ENCODE measurements at places on chromosomes 7 and 10. TPM values are rescaled to one million over a fixed set of nuclear protein-coding genes. Genes with fewer than 3 reads are reported as not detected.

Gene ZNF365
- total RNA-seq = 0.13 TPM

Gene TMEM130
- not detected for total RNA-seq

GRCh38 chr7:96400001-96400400, 78.1 kb upstream of the SLC25A13 start:
- H3K4me3 ChIP-seq = no peak overlapping the region
- DNase-seq = no peak
- H3K27ac ChIP-seq = no peak overlapping the region
- H3K4me1 ChIP-seq = no peaks in the 10 kb centered on the region
- no peaks in the 10 kb centered on the region for H3K36me3 ChIP-seq

- H3K4me1 ChIP-seq = no peaks in the 10 kb centered on the region
- no peaks in the 10 kb centered on the region for H3K36me3 ChIP-seq
- no peak overlapping the region for H3K4me3 ChIP-seq
Measured at GRCh38 chr7:87318741-87319140, 26.7 kb upstream of the CROT start.

DNA sequence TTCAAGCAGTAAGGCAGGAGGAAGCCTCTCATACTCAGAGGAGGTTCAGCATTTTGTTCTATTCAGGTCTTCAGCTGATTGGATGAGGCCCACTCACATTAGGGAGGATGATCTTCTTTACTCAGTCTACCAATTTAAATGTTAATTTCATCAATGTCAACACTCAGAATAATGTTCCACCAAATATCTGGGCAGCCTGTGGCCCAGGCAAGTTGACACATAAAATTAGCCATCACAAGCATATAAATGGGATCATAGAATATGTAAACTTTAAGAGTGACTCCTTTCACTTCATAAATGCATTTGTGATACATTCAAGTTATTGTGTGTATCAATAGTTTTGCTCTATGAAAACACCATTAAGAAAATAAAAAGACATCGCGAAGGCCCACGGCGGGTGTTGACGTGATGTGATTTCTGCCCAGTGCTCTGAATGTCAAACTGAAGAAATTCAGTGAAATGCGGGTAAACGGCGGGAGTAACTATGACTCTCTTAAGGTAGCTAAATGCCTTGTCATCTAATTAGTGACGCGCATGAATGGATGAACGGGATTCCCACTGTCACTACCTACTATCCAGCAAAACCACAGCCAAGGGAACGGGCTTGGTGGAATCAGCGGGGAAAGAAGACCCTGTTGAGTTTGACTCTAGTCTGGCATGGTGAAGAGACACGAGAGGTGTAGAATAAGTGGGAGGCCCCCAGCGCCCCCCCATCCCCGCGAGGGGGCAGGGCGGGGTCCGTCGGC, 536.1 kb upstream of the AUTS2 start:
- H3K36me3 ChIP-seq = no peaks in the 10 kb centered on the region
- no peaks in the 10 kb centered on the region for H3K4me1 ChIP-seq

DNA sequence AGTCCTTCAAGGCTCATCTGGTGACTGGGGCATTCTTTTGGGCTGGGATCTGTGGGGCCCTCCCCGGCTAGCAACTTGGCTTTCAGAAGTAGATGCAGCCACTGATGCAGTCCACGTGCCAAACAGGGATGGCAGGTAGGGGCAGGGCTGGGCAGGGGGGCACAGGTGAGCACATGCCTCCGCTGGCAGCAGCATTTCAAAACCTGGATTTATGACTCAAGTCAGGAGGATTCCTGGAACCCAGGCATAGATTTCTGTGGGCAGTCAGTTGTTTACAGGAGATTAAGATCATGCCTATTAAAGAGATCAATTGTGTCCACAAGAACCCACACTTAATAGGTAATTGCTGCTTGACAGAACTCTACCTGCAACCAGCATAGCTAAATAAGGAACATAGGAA, 839 bp upstream of the HABP2 start:
- no peak overlapping the region for H3K27ac ChIP-seq
- H3K4me3 ChIP-seq = no peak overlapping the region
- peaks cover 6% of the 10 kb centered on the region for H3K4me1 ChIP-seq
- DNase-seq = no peak

- H3K27me3 ChIP-seq = peaks cover 5% of the 10 kb centered on the region
- no peak overlapping the region for H3K4me3 ChIP-seq
- no peaks in the 10 kb centered on the region for H3K4me1 ChIP-seq
- H3K27ac ChIP-seq = no peak overlapping the region
Measured at GRCh38 chr7:155571581-155572345, 25.4 kb upstream of the CNPY1 start.
